ENCODE measurements at places on chromosomes 3 and 15.

DNA sequence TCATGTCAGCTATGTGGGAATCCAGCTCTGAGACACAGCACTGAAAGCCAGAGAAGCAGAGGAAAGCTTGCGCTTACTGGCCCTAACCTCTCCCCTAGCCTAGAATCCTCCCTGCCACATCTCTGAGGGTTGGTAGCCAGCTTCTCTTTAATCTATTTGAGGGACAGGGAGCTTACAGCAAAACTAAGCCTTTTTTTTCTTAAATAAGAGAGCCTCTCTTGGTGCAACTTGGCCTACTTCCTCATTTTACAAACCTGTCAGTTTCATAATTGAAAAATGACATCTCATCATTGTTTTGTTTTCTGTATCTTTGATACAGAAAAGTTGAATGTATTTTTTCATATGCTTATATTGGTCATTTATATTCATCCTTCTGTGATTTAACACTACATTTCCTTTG lies 193.9 kb downstream of the ZNF621 start:
- no peak for DNase-seq

DNA sequence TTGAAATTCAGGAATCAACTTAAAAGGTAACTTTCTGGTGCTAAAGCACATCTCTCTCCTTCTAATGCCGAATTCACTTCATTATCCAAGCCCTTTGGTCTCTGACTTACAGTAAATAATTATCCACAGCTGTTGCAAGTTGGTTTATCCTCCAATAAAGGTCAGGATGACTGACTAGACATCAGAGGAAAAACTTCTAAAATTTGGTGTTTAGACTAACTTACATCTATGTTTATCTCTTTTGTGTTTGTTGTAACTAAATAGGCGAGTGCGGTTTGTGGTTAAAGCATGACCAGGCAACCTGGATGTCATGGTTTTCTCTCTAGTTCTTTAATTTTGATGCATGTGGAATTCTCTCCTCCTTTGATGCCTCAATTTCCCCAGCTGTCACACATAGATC lies 237.4 kb upstream of the LRTM1 start:
- DNase-seq: no peak

DNA sequence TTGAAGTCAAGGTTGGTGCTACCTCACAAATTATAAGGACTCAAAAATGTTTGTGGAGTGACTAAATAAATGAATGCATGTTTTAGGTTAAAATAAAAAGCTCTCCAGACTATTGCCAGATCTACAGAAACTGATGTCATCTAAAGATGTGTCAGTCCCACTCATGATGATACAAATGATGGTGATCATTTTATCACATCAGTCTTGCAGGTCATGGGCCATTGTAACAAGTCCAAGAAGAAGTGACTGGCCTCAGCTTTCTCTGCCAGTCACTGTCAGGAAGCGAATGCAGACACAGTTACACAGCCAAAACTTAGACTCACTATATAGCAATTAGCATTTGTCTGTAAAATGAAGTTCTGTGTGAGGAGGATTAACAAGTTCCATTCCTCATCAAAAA lies 18.5 kb downstream of the ATP8B4 start:
- no peak for DNase-seq

- no peak for DNase-seq
Measured at GRCh38 chr3:70067860-70068521, 68.5 kb downstream of the SAMMSON start.

DNA sequence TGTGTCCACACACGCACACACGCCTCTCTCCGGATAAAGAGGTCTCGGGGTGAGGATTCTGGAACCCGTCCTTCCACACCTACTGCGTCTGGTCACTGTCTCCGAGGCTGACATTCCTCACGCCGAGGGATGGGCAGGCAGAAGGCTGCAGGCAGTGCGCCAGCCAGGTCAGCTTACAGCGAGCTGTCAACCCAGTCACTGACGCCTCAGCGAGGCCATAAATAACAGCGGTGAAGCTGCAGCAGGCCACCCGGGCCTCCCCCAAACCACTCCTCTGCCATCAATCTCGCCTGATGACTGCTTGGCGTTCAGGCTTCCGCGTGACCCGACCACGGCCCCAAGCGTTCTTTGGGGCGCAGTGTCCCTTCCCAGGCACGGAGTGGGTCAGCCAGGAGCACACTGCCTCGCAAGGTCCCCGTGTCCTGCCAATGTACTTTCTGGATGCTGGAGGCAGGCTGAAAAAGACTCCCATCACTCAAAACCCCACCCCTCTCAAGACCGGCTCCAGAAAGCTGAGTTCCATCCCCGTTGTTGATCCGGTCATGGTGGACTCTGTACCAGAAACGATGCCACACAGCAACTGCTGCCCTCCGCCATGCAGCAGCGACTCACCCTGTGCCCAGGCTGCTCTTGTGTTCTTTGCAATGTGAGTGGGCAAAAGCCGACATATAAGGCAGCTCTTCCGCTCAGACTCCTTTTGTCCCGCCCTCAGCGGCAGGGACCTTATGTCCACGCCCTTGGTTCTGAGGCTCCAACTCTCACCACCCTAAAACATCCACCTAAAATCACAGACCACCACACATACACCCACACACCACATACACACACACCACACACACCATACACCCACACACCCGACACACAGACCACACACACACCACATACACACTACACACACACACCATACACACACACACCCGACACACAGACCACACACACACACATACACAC lies 27.1 kb downstream of the CPN2 start:
- DNase-seq: peak; percentile 81

GRCh38 chr3:118909763-118910162 lies 124.9 kb downstream of the IGSF11 start:
- DNase-seq: no peak

GRCh38 chr15:59701880-59702279 lies 12.8 kb upstream of the BNIP2 start:
- no peak for DNase-seq

DNA sequence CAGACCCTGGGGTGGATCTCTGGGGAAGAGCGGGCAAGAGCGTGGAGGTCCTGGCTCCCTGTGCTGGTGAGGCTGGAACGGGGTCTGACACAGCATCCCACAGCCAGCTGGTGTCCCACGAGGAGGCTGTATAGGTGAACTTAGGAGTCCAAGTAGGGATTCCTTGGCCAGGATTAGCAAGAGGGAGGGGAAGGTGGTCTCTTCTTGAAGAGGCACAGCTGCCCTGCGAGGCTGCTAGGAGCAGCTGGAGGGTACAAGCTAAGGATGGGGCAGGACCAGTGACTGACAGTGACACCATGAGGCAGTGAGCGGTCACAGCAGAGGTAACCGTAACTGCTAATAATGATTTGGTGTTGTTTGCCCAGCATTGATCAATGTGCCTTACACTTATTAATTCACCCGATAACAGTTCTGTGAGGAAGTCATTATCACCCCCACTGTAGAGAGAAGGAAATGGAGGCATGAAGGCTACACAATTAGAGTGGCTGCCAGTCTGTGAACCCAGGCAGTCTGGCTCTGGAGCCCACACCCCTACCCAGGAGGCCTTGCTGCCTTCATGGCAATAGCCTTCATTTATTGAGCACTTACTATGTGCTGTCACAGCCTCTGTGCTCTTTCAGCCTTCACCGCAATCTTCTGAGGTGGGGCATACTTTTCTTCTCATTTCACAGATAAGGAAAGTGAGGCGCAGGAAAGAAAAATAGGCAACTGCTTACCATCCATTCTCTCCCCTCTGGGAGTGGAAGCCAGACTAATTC lies 59.4 kb downstream of the TMEM44 start:
- peak; percentile 71 for DNase-seq

DNA sequence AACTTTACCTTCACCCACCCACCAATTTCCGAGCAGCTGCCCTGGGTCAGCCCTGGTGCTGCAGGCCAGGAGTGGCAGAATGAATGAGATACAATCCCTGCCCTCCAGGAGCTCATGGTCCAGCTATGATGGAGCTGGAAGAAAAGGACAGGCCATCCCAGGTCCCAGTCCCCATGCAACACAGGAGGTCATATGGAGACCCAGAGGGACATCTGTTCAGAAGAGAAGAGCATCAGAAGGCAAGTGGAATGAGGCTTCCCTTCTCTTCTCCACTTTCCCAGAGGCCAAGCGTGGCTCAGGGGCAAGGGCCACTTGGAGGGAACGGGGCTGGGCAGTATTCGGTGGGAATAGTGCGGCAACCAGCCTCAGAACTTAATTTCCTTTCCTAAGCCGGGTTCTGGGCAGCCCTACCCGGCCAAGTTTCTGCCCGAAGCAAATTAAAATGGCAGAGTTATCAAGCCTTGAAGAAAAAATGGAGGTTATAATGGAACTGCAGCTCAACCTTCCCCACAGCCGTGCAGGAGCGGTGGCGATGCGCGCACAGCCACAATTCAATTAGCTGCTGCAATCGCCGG lies 35.9 kb downstream of the TLE3 start:
- DNase-seq: no peak

GRCh38 chr3:168251371-168251770 lies 155.6 kb upstream of the GOLIM4 start:
- DNase-seq: no peak

- DNase-seq: peak; percentile 34
Measured at GRCh38 chr15:50315814-50316630, 39.0 kb downstream of the GABPB1 start.

DNA sequence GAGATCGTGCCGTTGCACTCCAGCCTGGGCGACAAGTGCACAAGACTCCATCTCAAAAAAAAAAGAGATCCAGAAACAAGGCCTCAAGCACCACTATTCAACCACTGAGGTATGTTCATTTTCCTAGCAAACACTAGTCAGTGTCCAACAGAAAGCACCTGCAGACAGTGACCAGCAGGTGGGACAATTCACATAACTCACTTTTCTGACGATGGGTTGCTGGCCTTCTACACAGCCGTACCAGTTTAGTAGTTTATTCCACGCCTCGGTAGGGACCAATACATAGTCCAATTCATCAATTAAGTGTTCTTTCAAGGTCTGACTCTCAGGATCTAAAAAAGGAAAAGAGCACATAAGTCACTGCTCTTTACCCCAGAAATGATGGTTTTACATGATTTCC lies 12.4 kb downstream of the USP4 start:
- DNase-seq: no peak

DNA sequence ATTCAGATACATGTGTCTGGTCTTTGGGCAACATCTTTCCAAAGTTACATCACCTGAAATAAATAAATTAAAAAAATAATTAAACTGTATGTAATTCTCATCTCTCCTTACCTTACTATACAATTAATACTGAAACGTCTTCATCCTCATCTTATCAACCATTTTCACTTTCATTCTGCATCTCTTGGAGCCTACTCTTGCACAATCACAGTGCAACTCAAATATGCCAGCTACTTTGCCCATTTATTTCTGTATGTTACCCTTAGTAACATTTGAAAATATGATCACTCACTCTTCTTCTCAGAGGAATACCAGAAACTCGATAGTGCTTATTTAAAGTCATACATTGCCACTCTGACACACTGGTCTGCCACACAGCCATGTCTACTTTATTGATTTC lies 1357.1 kb upstream of the CADM2 start:
- DNase-seq: no peak

DNA sequence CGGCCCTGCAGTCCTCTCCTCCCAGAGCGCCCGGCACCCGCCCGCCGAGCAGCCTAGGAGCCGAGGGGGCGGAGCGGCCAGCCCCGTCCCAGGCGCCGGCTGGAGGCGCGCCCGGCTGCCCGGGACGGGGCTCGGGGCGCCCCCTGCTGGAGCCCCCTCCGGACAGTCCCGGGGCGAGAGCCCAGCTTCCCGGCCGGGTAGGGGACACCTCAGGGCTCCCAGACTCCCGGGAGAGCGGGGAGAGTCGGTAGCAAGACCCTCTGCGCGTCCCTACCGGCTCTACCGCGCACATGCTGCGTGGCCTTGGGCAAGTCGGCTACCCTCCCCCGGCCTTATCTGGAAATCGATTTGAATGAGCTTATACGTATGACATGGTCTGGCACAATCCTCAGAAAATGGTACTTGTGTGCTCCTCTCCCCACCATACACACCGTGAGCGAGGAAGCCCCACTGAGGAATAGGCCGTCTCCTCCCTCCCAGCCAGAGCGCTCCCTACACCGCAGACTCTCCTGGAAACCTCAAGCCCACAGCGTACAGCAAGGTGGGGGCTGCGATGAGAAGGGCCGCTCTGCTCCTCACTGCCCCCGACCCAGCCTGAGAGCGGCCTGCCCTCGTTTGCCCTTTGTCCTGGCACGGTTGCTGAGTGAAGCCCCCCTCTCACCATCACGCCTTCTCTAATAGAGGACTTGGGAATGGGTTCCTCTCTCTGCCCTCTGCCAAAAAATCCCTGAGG lies at the start of gene DAPK2:
Gene DAPK2, minus strand, starts transcription at position 65 of the 733 bp plus-strand sequence. CDS start 6,224 bp downstream, outside the sequence.
- peak; percentile 16 for DNase-seq

- DNase-seq: peak; percentile 69
Measured at GRCh38 chr3:138914870-138915502, 32.0 kb downstream of the FOXL2 start.

DNA sequence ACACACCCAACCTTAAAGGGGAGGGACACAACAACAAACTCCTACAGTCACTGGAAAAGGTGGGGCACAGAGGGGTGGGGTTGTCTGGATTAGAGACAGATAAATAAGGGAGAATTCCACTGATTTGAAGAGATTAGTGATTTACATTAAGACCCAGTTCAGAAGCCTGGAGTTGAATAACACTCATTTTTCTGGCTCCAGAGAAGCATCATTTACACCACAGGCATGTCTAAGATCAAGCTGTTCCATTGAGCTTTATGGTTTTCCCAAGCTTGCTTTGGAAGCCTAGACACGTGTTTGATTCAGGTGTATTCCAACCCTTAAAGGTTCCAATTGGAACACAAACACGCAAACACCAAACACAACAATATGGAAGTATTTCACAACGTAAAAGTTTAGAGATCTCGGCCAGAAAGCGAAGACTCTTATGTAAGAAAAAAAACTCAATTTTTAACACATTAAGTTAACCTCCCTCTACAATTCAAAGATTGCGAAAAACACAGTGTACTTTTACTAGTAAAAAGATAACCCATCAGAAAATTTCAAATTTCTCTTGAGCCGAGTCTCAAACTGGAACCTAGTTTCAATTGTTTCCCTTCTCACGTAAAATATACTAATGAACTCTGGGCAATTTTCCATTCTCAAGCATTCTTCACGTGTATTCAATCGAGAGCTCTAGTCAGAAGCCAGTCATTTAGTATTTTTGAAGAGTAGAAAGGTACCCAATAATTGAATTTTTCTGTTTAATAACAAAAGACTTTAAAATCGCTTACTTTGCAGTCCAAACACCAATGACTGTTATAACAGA lies 2.1 kb downstream of the TRA2B start:
- DNase-seq: no peak

DNA sequence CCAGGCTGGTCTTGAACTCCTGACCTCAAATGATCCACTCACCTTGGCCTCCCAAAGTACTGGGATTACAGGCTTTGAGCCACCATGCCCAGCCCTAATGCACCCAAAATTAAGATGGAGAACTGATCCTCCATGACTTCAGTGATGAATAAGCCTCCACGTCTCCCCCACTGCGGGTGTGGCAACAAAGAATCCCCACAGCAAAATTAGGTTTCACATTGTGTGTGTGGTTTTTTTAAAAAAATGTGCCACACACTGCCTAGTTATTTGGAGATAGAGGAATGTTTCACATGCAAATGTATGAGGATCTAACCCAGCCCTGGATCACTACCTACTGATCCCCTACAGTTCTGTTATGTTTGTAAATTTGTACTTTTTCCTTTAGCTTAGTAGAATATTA lies 17.3 kb downstream of the HDAC11 start:
- no peak for DNase-seq

GRCh38 chr3:121488628-121489027 lies 57.2 kb downstream of the POLQ start:
- DNase-seq: no peak

- no peak for DNase-seq
Measured at GRCh38 chr3:189038773-189039745, 132.7 kb upstream of the TPRG1 start.
